SK-N-DZ (cell line): ENCODE measurements at places on chromosomes 7 and 10.

DNA sequence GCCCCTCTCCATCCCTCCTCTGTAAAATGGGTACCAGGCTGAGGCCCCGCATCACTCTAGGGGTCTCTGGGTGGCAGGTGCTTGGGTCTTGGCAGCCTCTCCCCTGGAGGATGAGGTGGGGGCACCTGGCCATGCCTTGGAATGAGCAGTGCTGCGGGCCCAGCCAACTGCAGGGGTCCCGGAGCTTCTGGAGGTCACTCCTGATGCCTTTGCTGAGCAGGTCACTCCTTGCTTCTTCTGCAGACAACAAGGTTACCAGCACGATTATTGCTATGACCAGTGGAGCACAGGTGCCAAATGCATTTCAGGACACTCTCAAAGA lies 22.4 kb upstream of the ZNF488 start:
- no peak for DNase-seq

DNA sequence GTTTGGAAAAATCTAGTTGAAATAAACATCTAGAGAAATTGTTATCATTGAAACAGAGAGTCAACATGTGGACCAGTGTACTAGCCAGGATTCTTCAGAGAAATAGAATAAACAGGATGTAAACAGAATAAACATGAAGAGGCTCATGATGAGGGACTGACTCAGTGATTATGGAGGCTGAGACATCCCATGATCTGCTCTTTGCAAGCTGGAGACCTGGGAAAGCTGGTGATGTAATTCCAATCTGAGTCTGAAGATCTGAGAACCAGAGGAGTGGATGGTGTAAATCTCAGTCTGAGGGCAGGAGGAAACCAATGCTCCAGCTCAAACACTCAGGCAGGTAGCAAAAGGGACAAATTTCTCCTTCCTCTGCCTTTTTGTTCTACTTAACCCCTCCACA lies 62.9 kb upstream of the FAM180A start:
- DNase-seq: no peak

GRCh38 chr7:66033471-66034385 lies 41.9 kb upstream of the ASL start:
- DNase-seq: peak; percentile 45

DNA sequence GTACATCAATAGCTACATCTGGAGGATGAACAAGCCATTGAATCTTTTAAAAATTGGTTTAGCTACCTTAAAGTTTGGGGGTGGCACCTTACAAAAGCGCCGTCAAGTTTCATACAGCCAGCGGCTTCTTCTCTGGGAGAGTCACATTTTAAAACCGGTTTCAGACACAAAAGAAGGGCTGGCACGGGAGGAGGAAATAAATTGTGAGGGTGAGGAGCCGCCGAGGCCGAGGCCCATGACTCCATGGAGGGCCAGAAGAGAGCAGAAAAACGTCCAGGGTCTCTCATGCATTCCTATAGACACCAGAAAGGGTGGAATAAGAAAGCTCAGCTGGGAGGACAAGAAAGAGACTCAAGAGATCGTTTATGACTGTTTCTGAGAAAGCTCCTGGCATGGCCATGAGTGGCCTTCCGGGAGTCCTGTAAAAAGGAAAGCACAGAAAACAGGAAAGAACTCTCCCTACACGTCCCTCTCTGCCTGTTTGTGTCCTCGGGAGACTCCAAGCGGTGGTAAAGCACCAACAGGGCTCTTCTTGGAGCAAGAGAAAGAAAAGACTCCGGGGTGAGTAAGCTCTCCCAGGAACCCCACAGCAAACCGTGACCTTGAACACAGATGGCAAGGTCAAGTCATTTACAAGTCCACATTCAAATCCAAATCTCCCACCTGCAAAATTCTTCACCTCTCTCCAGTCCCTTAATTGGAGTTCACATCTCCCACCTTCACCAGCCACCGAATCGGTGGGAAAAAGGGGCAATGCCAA lies 1.8 kb downstream of the FRAT2 start:
- peak; percentile 59 for DNase-seq

- no peak for DNase-seq
These were observed 117.5 kb downstream of the TRIL start for GRCh38 chr7:28840592-28840995.

DNA sequence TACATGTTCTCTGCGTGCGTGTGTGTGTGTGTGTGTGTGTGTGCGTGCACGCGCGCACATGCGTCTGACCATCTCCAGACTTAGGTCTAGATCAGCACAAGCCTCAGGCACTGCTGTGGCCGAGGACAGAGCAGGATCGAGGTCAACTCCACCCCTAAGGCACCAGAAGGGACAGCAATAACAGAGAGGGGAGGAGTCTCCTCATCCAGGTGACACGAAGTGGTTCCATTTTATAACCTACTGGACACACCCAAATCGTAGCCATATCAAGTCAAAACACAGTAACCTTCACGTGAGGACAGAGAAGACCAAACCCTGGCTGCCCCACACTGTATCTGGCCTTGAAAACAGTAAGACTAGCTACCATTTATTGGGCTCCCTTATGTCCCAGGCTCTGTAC lies 224.1 kb downstream of the FGFR2 start:
- no peak for DNase-seq

GRCh38 chr7:81618396-81619014 lies 151.3 kb downstream of the HGF start:
- DNase-seq: no peak

DNA sequence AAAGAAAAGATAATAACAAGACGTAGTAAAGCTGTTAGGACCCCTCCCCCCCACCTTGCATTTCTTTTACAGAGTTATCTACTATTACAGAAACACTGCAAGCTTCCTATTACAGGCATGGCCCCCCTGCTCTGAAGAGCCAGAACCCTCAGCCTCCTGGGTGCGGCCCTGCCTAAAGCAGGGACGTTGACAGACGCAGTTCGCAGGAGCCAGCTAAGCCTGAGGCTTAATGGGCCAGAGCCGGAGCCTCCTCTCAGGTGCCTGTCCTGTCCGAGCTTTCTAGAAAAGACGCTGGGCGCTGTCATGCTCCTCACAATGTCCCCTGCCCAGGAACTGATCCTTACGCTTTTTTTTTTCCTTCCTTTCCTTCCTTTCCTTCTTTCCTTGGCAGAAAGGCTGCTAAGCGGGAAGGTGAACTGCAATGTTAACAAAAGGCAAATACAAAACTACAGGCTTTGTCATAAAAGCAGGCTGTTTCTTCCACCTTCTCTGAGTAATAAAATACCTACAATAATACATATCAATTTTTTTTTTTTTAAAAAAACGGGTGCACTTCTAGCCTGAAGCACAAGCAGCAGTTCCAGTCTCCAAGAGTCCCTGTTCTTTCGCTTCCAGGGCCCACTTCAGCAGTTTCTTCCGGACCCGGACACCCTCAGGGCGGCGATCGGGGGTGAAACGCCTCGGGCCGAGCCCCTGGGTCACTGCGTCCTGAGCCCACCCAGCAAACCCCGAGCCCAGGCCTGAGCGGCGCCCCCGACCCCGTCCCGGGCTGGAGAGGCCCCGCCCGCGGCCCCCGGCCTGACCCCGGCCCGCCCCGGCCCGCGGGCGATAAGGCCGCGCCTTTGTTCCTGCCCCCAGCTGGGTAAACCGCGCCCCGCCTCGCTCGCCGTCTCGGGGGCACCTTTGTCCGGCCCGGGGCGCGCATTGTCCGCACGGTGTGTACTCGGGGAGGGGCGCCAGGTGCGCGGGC lies 11.2 kb downstream of the MNX1 start:
- no peak for DNase-seq
